Fibroblast of villous mesenchyme (primary cell): ENCODE measurements at places on chromosomes 13 and 19.

GRCh38 chr19:29667901-29668341 is 2.7 kb downstream of the PLEKHF1 start:
- DNase-seq: no peak

GRCh38 chr19:29548483-29549085 is 22.8 kb downstream of the VSTM2B start:
- DNase-seq: no peak

DNA sequence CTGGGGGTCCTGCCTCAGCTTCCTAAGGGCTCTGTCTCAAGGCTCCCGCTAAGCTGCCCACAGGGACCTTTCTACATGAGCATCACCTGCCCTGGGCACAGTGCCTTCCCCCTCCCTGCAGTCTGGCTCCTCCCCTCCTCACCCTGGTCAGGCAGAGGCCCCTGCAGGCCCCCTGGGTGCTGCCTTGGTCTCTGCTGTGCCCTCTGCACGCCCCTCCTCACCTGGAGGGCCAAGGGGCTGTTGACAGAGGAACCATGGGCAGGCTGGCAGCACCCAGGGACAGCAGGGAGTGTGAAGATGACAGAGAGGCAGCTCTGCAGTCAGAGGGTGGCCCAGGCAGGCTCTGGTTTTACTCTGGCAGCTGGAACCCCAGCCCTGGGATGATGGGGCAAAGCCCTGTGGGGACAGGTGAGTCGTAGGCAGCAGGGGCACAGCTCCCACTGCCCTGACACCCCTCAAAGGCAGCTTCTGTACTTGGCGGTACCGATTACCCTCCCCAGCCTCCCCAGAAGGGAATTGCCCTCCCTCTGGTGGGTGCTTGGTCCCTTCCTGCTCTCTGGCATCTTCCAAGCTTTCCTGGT is 43.1 kb downstream of the SUGP2 start:
- no peak for DNase-seq

DNA sequence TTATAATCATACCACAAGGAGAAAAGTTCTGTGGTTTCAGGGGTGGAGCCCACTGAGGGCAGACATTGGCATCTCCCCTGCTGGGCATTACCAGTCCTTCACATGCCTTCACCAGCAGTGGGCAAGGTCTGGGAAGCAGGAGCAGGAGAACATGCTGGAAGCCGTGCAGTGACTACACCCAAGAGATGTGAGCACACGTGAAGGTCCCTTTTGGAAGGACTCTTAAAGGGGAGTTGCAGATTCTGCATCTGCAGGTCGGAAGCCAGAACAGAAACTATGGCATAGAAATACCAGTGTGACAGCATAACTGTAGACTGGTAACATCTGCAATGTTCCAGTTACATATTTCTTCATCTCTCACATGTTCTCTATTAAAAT is 26.9 kb upstream of the KL start:
- DNase-seq: no peak

DNA sequence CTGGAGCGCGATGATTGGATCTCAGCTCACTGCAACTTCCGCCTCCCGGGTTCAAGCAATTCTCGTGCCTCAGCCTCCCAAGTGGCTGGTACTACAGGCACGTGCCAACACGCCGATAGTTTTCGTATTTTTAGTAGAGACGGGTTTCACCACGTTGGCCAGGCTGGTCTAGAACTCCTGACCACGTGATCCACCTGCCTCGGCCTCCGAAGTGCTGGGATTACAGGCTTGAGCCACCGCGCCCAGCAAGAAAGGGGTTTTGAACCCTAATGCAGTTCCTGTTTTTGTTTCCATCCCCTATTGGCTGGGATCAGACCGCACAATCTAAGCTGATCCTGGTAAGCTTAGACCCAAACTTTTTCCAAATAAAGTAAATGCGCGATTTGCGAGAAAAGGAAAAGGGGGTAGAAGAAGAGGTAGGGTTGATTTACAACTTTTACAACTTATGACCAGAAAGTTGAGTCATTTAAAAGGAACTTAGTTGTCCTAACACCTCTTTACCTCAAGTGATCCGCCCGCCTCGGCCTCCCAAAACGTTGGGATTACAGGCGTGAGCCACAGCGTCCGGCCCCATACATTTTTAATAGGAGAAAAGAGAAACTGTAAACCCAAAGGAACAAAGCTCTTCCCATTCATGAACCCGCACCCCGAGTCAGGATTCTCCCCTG is 764 bp downstream of the ZNF626 start:
- peak; percentile 44 for DNase-seq

- DNase-seq: no peak
Measured at GRCh38 chr13:27338816-27339215, 68.2 kb downstream of the RASL11A start.

- no peak for DNase-seq
Measured at GRCh38 chr19:32594021-32594420, 13.0 kb downstream of the PDCD5 start.

DNA sequence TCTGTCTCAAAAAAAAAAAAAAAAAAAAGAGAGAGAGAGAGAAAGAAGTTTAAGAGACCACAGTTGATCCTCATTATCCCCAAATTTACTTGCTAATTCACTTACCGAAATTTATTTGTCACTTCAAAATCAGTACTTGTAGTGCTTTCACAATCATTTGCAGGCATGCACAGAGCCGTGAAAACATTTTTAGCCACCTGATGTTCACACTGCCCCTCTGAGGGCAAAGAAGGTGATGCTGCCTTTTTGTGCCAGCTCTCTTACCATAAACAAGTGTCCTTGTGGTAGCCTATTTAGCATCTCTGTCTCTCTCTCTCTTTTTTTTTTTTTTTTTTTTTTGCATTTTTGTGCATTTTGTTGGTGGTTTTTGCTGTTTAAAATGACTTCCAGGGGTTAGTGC is 24.1 kb upstream of the CASP14 start:
- no peak for DNase-seq

DNA sequence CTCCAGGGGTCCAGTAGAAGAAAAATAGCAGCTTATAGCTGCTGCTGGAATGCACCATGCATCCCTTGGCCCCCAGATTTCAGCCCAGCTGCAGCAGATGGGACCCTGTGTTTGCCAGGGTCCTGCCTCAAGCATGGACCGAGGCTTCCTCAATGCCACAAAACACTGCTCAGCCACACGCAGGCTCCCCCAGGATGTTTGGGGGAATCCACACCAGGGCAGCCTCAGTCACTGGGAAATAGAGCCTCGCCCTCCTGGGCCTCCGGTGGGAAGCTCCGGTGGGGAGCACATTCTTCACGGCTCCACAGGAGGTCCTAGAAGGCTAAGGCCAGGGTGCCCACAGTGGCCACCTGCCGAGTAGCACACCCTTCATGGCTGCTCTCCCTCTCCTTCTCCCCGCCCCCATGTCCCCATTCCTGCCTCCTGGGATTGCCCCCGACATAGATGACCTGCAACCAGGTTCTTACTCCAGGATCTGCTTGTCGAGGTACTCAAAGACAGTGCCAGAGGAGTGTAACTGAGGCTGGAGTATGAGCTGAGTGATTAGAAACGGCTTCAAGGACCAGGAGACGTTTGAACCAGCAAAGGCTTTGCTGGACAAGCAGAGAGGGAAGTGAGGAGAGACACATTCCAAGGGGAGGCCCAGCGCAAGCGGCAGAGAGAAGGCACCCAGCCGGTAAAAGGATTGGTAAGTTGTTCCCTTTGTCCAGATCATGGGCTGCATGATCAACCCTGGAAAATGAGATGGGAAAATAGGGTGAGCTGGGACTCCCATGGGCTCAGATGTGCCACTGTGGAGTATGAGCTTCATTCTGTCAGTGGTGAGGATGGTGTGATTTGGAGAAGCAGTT is 110.7 kb upstream of the UQCRFS1 start:
- no peak for DNase-seq

DNA sequence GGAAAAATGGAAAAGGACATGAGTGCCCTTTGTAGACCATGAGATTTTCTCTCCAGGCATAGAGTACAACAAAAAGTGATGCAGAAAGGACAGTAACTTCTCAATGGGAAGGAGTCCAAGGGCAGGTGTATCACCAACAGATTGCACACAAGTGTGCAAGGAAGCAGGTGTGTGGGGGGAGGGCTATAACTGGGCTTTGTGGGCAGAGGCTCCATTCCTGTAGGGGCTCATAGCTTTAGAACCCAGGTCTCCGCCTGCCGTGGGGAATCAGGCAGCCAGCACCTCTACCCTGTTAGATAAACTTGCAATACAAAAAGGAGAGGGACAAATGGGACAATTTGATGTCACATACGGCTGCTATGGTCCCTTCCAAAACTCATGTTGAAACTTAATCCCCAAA is 119.8 kb downstream of the MIPEP start:
- DNase-seq: no peak

DNA sequence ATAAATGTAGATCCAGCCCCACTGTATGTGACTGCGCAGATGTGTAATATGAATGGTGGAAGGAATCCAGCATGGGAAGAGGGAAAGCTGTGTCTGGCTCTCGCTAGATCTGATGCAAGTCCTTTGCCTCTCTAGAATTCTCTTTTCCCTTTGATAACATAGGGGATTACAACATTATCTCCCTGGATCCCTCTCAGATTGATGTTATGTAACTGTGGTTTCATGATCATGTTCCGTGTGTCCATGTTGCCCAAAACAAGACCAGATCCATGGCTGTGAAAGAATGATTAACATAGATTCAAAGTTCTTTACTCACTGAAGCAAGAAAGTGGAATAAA is 184.0 kb upstream of the UBL3 start:
- DNase-seq: peak; percentile 29

- peak; percentile 60 for DNase-seq
Measured at GRCh38 chr19:16288544-16288943, 36.1 kb upstream of the KLF2 start.

DNA sequence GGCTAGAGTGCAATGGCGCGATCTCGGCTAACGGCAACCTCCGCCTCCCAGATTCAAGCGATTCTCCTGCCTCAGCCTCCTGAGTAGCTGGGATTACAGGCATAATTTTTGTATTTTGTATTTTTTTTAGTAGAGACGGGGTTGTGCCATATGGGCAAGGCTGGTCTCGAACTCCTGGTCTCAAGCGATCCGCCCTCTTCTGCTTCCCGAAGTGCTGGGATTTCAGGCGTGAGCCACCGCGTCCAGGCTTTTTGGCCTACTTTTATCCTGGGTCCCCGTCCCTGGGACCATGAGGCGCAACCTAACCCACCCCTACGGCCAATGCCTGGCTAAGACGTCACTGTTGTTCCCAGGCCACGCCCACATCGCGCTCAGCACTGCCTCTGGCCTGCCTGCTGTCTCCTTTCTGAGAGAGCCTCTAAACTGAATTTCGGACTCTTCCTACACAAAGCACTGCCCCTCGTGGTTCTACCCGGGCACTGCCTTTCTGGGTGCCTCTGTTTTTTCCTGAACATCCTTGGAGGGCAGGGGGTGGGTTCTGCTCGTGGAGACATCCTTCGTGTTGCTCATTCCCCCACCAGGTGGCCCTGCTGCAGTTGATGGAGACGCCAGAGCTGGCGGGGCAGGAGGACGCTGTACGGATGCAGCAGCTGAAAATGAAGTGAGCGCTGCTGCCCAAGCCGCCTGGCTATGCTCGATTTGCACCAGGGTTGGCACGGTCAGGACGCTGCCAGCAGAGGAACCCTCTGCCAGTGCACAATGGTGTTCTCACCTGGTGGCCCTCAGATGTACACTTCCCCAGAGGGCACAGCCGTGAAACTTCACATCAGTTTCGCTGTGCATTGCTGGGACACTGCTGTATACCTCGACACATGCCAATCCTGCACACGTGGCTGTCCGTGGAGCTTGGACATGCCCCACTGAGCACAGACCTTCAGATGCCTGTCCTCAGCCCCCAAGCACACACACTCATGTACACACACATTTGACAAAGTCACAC is 2.0 kb downstream of the REX1BD start:
- DNase-seq: peak; percentile 45

DNA sequence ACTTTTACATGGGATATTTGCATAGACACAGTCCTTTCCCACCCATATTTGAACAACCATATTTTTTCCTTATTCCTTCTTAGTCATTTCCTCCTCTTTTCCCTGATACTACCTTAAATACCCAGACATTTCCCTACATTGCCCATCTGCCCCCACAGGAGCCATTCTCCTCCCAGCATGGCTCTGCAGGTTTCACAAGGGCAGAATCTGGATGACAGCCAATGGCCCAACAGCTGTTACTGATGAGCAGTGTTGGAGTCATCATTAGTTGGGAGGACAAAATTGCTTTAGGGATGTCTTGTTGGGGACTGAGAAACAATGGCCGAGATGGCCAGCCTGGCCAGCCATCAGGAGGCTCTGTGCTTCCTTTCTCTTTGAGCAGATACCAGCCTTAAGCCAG is 209.5 kb downstream of the KLF5 start:
- DNase-seq: peak; percentile 10

GRCh38 chr19:8387688-8388611 is 2.2 kb upstream of the RAB11B start:
- no peak for DNase-seq

DNA sequence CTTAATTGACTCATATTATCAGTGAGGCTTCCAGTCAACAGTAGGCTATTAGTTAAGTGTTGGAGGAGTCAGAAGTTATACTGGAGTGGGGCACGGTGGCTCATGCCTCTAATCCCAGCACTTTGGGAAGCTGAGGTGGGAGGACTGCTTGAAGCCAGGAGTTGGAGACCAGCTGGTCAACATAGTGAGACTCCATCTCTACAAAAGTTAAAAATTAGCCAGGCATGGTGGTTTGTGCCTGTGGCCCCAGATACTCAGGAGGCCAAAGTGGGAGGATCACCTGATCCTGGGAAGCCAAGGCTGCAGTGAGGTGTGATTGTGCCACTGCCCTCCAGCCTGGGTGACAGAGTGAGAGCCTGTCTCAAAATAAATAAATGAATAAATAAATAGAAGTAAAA is 53.2 kb downstream of the COMP start:
- no peak for DNase-seq

DNA sequence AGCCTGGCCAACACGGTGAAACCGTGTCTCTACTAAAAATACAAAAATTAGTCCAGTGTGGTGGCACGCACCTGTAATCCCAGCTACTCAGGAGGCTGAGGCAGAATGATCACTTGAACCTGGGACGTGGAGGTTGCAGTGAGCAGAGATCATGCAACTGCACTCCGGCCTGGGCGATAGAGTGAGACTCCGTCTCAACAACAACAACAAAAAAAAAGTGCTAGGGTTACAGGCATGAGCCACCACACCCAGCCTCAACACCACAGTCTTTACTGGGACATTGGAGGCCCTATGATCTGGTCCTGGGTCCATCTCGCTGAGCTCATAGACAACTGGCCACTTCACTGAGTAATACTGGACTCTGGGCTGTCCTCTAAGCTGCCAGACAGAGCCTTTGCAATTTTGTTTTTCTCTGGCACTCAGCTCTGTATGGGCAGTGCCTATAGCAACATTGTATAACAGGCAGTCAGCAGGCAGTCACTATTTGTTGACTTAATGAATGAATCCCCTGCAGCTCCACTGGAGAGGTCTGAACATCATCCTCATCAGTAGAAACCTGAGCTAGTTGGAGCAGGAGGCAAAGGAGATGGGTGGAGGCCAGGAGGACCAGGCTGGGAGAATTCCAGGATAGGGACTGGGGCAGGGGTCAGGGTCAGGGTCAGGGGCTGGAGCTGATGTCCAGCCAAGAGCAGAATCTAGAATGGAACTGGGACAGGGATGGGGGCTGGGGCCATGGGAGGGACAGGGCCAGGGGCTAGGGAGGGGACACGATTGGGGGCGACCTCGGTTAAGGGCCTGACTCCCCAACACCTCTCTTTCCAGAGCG is 8.1 kb downstream of the BLOC1S3 start:
- no peak for DNase-seq

- no peak for DNase-seq
Measured at GRCh38 chr19:54606230-54606629, 12.8 kb downstream of the LILRA1 start.

GRCh38 chr13:34174671-34175145 is 356.8 kb downstream of the RFC3 start:
- peak; percentile 85 for DNase-seq
